ENCODE measurements at places on chromosomes 5 and 9.
A peak's percentile ranks its signal among the peaks of the same experiment; 100 is the strongest.

- DNase-seq: no peak
Observed at GRCh38 chr9:16363916-16364315, 506.6 kb downstream of the BNC2 start.

GRCh38 chr9:137269231-137269772 is 8.2 kb upstream of the TOR4A start:
- DNase-seq: no peak

GRCh38 chr9:38061326-38061977 is 7.6 kb downstream of the SHB start:
- DNase-seq: no peak

- DNase-seq: no peak
Observed at GRCh38 chr5:97365918-97366317, 182.9 kb upstream of the RIOK2 start.

DNA sequence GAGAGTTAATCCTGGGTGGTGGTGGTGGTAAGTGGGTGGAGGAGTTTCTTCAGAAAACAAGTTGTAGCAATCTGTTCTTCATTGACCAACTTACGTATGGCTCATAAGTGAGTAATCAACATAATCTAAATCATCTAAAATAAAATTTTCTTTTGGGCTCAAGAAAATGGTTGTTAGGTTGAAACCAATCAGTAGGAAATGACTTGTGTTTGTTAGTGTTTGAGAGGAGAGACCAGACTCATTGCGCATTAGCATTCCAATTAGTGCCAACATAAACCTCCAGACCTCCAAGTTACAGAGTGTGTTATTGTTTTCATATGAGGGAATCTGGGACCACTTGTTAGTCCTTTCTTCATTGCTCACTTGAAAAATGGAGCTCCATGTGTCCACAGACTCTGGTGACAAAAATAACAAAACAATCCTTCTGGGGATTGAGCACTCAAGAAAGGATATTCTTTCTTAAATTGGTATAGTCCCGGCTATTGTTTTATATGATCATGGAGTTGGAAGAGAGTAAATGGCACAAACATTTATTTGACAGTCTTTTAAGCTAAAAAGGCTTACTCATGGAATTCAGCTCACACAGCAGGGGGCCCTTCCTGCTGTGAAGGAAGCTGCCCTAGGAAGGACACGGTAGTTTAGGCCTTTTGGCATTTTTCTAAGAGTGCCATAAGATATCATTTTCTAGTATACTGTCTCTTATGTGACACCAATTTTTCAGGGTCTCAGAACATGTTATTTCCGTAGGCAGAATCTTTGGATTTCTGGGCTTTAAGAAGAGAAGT is 441.1 kb downstream of the EBF1 start:
- no peak for DNase-seq

GRCh38 chr9:93964685-93965084 is 9.5 kb upstream of the BARX1 start:
- DNase-seq: no peak

DNA sequence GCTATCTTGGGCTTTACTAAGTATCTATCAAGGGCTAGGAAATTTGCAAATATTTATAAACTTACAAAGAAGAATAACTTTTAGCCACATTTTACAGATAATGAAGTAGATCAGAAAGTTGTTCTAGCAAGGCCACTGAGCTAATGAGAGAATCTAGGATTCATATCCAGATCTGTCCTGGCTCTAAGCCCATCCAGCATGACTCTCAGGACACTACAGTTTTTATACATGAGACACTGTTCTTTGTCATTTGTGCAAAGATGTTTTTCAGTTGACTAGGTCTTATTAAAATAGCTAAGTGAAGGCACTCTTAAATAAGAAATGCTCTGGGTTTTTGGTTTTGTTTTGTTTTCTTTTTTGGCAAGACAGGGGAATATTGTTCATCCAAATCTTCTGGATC is 273.1 kb downstream of the GABRB2 start:
- DNase-seq: no peak

- no peak for DNase-seq
Observed at GRCh38 chr5:113433071-113433470, 1.7 kb downstream of the TSSK1B start.

- DNase-seq: no peak
Observed at GRCh38 chr5:40838086-40838485, 3.1 kb upstream of the RPL37 start.

GRCh38 chr9:135671591-135672041 is 8.5 kb downstream of the LCN9 start:
- DNase-seq: no peak

DNA sequence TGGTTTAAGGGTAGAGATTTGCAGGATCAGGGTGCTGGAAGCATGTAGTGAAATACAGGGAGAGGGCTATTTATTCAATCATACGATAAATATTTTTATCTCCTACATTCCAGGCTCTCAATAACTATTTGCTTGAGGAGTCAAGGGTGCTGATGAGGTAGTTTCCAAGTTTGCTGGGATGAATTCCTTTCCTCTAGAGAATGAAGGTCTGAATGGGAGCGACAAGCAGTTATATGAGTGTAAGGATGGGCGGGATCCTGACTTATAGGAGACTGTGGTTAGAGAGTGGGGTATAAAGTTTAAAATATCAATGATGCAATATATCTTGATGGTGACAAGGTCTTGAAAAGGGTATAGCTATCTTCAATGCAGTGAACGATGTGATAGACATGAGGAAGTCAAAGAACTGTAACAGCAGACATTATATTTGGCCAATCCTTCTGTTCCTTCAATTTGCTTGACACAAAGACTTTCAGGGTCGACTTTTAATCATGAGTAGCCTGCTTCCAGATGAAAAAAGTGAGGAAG is 201.1 kb upstream of the HAPLN1 start:
- no peak for DNase-seq

- no peak for DNase-seq
Observed at GRCh38 chr5:16935231-16936149, 598 bp downstream of the MYO10 start.

- DNase-seq: no peak
Observed at GRCh38 chr5:181028032-181028819, 11.8 kb upstream of the BTNL9 start.

- no peak for DNase-seq
Observed at GRCh38 chr9:93086447-93087224, 9.4 kb upstream of the CARD19 start.

DNA sequence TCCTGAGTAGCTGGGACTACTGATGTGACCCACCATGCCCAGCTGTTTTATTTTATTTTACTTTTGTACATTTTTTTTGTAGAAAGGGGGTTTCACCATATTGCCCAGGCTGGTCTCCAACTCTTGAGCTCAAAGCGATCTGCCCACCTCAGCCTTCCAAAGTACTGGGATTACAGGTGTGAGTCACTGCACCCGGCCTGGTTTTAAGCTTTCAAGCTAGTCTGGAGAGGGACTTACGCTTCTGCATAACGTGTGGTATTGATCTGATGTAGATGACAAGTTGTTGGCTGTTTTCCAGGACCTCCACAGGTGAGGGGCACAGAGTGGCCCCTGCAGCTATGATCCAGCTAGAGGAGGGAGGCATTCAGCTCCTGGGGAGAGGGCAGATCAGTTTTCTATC is 6.8 kb upstream of the CCL21 start:
- DNase-seq: no peak

DNA sequence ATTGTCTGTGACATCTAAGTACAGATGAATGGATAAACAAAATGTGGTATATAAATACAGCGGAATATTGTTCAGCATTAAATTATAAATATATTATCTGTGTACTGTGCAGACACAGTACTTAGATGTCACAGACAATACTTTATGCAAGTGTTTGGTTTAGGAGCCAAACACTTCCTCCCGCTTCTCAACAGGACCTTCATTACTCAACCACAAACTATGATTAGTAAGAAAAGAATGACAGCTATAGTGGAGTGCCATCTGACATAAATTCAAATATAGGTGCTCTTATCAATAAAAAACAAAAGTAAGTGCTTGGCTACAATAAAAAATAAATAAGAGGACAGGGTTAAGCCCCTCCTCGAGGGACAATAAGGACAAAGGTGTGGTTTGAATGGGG is 38.9 kb upstream of the STX17 start:
- no peak for DNase-seq

DNA sequence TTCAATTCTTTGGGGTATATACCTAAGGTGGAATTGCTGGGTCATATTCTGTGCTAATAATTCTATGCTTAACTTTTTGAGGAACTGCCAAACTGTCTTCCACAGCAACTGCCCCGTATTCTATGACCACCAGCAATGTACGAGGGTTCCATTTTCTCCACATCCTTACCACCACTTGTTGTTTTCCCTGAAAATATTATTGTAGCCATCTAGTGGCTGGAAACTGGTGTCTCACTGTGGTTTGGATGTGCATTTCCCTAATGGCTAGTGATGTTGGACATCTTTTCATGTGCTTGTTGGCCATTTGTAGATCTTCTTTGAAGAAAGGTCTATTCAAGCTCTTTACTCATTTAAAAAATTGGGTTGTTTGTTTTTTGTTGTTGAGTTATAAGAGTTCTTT is 30.7 kb downstream of the MSX2 start:
- DNase-seq: peak; percentile 9

GRCh38 chr5:159252195-159252594 is 10.9 kb upstream of the UBLCP1 start:
- DNase-seq: no peak

DNA sequence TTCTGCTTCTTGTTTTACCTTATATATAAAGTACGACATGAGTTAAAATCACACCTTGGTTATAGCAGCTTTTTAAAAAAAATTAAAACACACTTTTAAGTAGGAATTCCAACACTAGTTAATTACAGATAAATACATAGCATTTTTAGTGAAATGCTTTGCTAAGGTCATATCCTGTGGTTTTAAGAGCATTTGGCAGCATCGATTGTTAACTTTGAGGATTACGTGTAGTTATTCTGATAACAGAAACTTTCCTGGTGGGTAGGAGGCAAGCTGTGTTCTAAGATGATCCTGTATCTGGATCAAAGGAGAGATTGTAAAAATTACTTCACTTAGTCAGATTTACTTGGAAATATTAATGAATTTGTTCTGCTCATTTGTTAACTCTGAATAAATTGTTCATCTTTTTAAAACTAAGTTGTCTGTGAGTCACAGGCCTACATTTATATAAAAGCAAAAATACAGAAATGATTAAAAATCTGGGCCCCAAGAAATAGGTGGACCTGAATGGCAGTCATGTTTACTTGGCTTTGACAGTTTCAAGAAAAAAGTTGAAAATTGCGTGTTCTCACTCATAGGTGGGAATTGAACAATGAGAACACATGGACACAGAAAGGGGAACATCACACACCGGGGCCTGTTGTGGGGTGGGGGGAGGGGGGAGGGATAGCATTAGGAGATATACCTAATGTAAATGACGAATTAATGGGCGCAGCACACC is 58.3 kb downstream of the TRIO start:
- DNase-seq: peak; percentile 64

GRCh38 chr9:119792242-119792641 is 423.0 kb upstream of the BRINP1 start:
- no peak for DNase-seq

DNA sequence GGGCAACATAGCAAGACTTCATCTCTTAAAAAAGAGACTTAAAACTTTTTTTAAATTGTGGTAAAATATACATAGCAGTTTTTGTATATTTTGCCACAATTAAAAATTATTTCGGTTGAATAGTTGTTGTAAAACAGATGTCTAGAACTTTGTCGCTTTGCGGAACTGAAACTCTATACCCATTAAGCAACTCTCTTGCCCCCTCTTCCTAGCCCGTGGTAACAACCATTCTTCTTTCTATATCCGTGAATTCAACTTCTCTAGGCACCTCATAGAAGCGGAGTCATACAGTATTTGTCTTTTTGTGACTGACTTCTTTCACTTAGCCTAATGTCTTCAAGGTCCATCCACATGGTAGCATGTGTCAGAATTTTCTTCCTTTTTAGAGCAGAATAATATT is 43.3 kb downstream of the SPARC start:
- no peak for DNase-seq

DNA sequence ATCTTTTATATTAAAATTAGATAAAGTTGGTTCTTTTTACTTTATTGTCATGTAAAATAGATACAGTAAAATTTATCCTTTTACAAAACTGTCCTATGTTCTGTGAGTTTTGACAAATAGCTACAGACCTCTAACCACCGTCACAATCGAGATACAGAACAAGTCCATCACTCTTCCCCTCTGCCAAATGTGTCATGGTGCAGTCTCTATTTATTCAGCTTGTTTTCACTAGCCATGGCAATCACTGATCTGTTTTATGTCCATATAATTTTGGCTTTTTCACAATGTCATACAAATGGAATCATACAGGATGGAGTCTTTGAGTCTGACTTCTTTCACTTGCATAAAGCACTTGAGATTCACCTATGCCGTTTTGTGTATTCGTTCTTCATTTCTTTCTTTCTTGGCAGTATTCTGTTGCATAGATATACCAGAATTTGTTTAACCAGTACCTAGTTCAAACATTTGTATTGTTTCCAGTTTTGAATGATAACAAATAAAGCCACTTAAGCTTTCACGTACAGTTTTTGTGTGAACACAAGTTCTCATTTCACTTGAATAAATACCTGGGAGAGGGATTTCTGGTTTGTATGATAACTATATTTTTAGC is 273.2 kb upstream of the MPDZ start:
- DNase-seq: no peak

DNA sequence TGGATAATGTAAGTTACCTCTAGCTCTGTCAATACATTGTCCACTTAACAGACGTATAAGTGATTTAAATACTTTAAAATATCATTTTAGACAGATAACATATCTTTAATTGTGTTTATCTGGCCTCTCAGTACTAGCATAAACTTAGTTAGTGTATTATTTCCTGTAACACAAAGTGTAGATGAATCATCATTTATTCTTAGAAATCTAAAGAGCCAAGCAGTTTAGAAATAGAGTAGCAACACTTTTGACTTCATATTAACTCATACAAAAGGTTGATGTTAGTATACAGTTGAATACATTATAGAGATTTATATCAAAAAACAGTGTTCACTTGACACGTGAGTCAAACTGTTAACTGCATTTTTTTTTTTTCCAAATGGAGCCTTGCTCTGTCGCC is 18.0 kb downstream of the NCBP1 start:
- no peak for DNase-seq

GRCh38 chr9:18488886-18489285 is 14.9 kb downstream of the ADAMTSL1 start:
- DNase-seq: no peak

GRCh38 chr9:110891760-110892159 is 146.5 kb downstream of the LPAR1 start:
- DNase-seq: peak; percentile 20

DNA sequence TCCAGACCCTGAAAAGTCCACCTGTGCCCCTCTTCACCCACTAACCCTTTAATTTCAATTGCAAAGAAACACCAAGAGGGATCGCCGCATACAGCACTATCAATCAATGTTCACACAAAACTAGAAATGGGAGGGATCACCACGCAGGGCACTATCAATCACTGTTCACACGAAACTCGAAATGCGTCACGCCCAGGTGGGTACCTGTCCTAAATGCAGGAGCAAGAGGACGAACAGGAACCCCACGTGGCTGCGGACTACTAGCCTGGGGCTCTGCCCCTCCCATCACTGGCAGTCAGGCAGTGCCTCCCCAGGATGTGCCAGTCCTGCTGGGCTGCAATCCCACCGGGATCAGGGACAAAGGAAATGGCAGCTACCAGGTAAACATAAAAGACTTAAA is 28.2 kb downstream of the RASGEF1C start:
- no peak for DNase-seq
